ENCODE measurements at places on chromosomes 5 and 9. TPM values are rescaled to one million over a fixed set of nuclear protein-coding genes. Genes with fewer than 3 reads are reported as not detected.

MEIKIN gene
- not detected for total RNA-seq

CCNJL gene
- 31.3 TPM for total RNA-seq

SPATA31E1 gene
- total RNA-seq: 0.05 TPM

ADAMTSL2 gene
- 0.64 TPM for total RNA-seq

TENT4A gene
- total RNA-seq: 29.2 TPM

BRIX1 gene
- total RNA-seq: 57.3 TPM

CLIC3 gene
- not detected for total RNA-seq

GRCh38 chr5:170488570-170488969 is 15.2 kb upstream of the KCNIP1 start:
- H3K4me1 ChIP-seq: peaks cover 20% of the 10 kb centered on the region
- DNase-seq: no peak
- no peaks in the 10 kb centered on the region for H3K27me3 ChIP-seq

GRCh38 chr9:69951411-69951810 is 92.2 kb upstream of the MAMDC2 start:
- no peak for DNase-seq
- H3K4me1 ChIP-seq: no peaks in the 10 kb centered on the region
- no peaks in the 10 kb centered on the region for H3K36me3 ChIP-seq
- H3K27me3 ChIP-seq: no peaks in the 10 kb centered on the region
- H3K4me3 ChIP-seq: no peak overlapping the region

DNA sequence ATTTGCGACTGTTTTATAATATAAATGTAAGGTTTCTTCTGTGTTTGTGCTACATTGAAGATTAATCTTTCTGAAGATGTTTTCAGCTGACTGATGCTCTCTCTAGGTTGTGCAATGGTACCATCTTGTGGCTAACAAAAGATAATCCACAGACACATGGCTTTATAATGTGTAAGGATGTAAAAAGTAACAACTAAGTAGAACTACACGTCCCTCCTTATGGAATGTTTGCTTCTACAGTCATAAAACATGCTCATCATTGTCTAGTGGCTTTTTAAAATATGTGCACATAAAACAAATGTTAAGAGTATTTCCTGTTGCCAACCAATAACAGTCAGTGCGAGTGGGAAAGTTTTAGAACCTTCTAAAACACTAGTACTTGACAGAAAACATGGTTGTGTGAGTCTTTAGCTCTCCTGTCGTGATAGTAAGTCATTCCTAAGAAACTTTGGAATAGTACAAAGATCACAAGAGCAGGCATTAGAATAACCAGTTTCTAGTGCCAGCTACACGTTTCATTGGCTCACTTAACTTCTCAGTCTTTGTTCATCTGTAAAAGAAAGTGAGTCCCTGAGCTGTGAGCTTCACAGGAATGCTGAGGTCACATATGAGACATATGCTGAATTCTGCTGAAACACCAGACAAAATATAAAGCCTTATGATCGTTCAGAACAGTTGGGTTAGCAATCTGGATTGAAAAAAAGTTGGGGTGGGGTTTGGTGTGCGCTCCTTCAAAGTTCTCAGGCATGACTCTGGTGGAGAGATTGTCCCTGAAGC is 75.7 kb upstream of the GLIS3 start:
- H3K27ac ChIP-seq: no peak overlapping the region
- H3K4me1 ChIP-seq: peaks cover 12% of the 10 kb centered on the region
- DNase-seq: no peak
- H3K36me3 ChIP-seq: no peaks in the 10 kb centered on the region

- no peaks in the 10 kb centered on the region for H3K36me3 ChIP-seq
- no peak overlapping the region for H3K4me3 ChIP-seq
- peaks cover 7% of the 10 kb centered on the region for H3K4me1 ChIP-seq
- no peak for DNase-seq
- no peak overlapping the region for H3K27ac ChIP-seq
- no peaks in the 10 kb centered on the region for H3K27me3 ChIP-seq
Measured at GRCh38 chr9:68794898-68795297, 89.9 kb downstream of the PIP5K1B start.

DNA sequence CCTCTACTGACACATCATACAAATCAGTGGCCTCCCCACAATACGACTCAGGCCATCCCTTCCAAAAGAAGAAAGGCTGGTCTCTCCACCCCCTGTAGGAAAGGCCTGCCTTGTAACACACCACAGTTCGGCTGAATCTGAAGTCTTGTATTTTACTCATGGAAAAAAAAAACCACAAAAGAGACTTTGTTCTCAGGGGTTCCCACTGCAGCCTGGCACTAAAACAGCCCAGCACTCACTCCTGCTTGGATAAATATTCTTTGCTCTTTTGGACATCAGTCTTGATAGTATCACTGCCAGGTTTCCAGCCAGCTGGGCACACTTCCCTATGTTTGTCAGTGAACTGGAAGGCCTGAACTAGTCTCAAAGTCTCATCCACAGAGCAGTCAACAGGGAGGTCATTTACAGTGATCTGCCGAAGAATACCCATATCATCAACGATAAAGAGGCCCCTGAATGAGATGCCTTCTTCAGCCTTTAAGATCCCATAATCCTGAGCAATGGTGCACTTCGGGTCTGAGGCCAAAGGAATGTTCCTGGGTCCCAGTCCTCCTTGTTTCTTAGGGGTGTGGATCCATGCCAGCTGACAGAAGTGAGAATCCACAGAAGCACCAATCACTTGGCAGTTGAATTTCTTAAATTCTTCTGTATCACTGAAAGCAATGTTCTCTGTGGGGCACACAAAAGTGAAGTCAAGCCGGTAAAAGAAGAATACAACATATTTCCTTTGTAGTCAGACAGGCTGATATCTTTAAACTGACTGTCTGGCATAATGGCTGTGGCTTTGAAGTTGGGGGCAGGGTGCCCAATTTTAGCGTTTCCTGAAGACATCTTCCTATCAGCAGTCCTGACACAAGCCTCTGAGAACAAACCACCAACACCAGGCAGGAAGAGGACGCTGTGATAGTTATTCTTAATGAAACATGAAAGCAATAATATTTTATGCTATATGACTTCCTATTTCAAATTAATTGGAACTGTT is 198.1 kb downstream of the LURAP1L start:
- no peak overlapping the region for H3K4me3 ChIP-seq
- H3K4me1 ChIP-seq: peaks cover 20% of the 10 kb centered on the region
- H3K36me3 ChIP-seq: peaks cover 5% of the 10 kb centered on the region
- peak overlapping the region; percentile 66 for H3K27ac ChIP-seq
- no peaks in the 10 kb centered on the region for H3K27me3 ChIP-seq

DNA sequence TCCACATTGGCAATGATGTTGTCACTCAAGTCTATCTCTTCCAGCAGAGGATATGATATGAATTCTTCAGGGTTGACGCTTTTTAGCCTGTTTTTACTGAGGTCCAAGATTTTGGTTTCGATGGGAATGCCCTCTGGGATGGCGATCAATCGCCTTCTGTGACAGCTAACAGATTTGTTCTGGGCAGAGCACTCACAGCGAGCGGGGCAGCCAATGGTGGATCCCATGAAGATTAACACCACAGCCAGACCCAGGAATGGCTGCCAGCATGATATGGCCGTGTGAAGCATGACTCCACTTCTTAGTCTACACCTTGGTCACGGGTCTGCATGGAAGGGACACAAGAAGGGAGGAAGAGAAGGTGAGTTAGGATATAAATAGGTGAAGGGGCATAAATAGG is 377.1 kb upstream of the C9orf72 start:
- no peaks in the 10 kb centered on the region for H3K36me3 ChIP-seq
- no peak overlapping the region for H3K27ac ChIP-seq
- H3K4me1 ChIP-seq: no peaks in the 10 kb centered on the region
- no peaks in the 10 kb centered on the region for H3K27me3 ChIP-seq
- no peak for DNase-seq

GRCh38 chr9:4738866-4739586 is 2.0 kb downstream of the AK3 start:
- H3K4me1 ChIP-seq: peaks cover 34% of the 10 kb centered on the region
- peak overlapping the region; percentile 68 for H3K27ac ChIP-seq
- no peak for DNase-seq
- no peaks in the 10 kb centered on the region for H3K36me3 ChIP-seq

- no peaks in the 10 kb centered on the region for H3K36me3 ChIP-seq
- H3K4me1 ChIP-seq: no peaks in the 10 kb centered on the region
- no peak for DNase-seq
- H3K4me3 ChIP-seq: no peak overlapping the region
Measured at GRCh38 chr5:133756036-133756435, 143.7 kb upstream of the FSTL4 start.

DNA sequence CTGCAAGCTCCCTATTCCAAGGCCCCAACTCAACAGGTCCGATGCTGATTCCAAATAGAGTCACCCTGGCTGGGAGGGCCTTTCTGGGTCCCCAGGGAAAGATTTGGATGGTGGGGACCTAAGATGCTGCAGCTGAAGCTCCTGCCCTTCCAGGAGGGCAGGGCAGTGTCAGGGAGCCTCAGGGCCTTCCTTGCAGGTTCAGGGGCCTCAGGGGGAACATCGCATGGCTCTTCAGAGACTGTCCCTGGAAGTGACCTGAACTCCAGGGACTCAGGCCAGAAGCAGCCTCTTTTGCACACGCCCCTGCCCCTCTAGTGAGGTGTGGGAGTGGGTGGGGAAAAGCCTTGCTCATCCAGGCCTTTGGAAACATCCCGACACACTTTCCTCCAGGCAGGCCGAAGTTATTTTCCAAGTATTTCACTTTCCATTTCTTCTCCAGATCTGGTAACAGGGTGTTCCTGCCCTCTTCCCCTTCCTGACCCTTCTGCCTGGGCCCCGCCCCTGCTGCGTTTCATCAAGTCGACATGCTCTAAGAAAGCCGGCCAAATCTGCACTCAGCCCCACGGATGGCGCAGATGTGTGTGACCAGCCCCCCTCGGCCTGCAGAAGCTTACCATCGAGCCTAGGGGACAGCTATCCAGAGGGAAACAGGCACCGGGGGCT is 159.5 kb downstream of the FGF18 start:
- peaks cover 12% of the 10 kb centered on the region for H3K4me1 ChIP-seq
- no peak overlapping the region for H3K4me3 ChIP-seq
- H3K27me3 ChIP-seq: no peaks in the 10 kb centered on the region
- DNase-seq: no peak
- H3K36me3 ChIP-seq: peaks cover 6% of the 10 kb centered on the region
- H3K27ac ChIP-seq: no peak overlapping the region

- peaks cover 57% of the 10 kb centered on the region for H3K4me1 ChIP-seq
- peaks cover 59% of the 10 kb centered on the region for H3K27me3 ChIP-seq
Measured at GRCh38 chr5:166088389-166089039, 2202.9 kb upstream of the WWC1 start.

GRCh38 chr9:351916-352315 is 137.3 kb downstream of the DOCK8 start:
- peaks cover 7% of the 10 kb centered on the region for H3K4me1 ChIP-seq
- no peak overlapping the region for H3K27ac ChIP-seq
- no peak overlapping the region for H3K4me3 ChIP-seq
- no peak for DNase-seq

GRCh38 chr9:38641985-38642864 is 21.8 kb upstream of the ANKRD18A start:
- no peaks in the 10 kb centered on the region for H3K36me3 ChIP-seq
- peak; percentile 55 for DNase-seq
- H3K4me1 ChIP-seq: peaks cover 25% of the 10 kb centered on the region
- H3K4me3 ChIP-seq: no peak overlapping the region

DNA sequence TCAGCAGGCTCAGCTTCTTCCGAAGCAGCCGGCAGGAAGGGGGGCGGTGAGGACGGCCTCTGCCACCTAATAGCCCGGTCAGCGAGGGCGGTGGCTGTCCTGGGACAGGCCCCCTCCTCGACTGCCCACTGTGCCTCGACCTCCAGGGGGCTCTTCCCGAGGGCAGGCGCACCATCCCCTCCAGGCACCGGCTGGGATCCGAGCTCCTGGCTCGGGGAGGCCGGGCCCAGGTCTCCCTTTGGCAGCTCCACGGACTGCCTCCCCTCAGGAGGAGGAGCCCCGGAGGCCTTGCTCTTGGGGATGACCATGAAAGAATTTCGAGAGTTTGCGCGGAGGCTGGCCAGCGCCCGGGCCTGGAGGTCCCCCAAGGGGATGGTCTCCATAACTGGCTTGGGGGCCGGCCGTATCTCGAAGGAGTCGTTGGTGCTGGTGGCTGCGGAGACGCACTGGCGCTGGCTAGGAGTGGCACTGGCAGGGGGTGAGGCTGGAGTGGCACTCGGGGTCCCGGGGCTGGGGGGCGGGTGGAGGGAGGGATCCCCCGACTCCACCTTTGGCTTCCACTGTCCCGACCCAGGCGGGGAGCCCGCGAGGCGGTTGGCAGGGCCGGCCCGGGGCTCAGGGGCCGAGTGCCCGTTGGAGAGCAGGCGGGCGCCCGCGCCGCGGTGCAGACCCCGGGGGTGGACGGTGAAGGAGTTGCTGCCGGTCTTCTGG is 975 bp downstream of the TPRN start:
- H3K27ac ChIP-seq: 0 out of 2 replicates have a peak overlapping the region, but pooled peaks have one; percentile 49
- DNase-seq: peak; percentile 45
- H3K4me3 ChIP-seq: peak overlapping the region; percentile 84
- no peaks in the 10 kb centered on the region for H3K36me3 ChIP-seq
- H3K27me3 ChIP-seq: no peaks in the 10 kb centered on the region

DNA sequence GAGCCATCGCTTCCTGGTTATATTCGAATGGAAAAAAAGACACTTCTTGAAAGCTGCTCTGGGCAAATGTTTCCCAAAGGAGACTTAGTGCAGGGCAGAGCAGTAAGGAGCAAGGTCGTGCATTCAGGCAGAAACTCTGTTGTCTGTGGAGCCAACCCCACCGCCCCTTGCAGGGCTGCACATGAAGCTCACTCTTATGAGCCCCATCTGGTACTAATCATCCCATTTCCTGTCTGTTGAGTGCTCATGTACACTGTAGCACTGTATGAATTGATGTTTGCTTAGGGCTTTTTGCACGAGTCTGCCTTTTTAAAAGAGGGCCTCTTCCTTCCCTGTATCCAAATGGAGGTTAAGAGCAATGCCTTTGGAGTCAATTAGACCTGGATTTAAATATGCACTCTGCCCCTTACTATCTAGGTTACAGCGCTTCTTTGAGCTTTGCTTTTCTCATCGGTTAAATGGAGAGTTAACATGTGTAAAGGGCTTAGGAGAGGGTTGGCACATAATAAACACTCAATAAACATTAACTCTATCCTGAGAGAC is 25.4 kb downstream of the HMHB1 start:
- no peak overlapping the region for H3K27ac ChIP-seq
- DNase-seq: no peak
- H3K4me1 ChIP-seq: no peaks in the 10 kb centered on the region
- no peaks in the 10 kb centered on the region for H3K27me3 ChIP-seq

All from WTC11 (cell line).